ENCODE measurements at places on chromosomes 6 and 20.

DNA sequence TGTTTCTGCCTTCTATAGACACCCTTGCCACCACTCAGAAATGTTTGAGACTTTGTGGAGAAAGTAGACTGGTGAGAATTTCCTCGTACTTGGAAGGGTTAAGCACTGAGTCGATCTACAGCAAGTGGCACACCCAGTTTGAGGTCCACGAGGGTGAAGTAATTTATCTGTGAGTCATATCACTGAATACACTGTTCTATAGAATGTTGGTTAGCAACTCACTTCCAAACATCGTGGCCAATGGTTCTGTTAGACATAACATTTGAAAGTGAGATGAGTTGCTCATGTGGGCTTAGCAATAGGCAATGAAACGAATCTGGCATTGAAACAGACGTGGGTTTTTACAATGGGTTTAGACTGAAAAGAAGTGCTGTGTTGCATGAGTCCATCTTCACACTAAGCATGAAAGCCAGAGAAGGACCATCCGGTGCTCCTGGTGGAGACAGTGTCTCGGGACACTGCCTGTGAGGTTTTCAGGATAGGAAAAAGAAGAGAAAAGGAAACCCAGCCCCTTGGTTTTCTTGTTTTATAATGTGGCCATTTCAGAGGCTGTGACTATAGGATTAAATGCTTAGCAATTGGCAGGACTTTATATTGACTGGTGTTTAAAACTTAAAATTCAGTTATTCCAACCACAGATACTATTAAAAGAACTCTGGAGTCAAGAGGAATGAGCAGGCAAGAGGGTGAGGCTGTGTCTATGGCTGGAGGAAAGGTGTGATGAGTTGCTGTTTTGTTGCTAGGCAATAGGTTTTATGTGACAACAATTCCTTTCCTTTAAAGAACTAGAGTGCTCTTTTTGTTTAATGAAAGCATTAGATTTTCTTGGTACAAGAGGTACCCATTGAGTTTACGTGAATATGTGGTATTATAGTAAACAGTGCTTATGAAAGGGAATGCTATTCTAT lies 31.0 kb upstream of the EZR start:
- DNase-seq, result peak; percentile 65

DNA sequence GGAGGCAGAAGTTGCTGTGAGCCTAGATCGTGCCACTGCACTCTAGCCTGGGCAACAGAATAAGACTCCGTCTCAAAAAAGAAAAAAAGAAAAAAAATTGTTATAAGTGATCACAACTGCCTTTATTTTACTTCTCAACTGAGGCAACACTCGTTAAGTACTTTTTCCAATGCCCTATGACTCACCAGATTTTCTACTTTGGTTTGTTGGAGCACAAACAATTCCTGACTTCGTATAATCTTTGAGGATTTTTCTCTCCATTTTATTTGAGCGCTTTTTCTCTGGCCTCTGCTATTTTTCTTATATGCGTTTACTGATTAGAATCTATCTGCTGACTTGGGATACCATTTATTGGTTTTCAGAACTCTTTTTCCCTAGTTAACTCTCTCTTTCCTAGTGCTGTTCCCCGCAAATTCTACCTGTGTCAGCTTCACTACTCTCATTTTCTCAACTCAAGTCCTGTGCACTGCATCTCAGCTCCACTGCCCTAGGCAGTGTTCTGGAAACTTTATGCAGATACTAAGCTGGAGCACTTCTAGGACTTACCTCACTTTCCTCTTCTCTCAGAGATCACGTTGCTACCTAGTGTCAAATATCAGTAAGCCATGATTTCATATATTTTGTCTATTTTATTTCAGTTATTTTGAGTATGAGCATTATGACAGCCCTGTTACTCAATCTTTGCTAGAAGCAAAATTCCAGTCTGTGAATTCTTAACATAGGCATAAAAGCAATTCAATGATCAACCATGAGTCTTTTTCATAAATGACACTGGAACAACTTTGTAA lies 1120.1 kb upstream of the CITED2 start:
- DNase-seq, result no peak

- no peak for DNase-seq
Measured at GRCh38 chr6:73107016-73107415, 118.3 kb downstream of the KHDC1L start.

DNA sequence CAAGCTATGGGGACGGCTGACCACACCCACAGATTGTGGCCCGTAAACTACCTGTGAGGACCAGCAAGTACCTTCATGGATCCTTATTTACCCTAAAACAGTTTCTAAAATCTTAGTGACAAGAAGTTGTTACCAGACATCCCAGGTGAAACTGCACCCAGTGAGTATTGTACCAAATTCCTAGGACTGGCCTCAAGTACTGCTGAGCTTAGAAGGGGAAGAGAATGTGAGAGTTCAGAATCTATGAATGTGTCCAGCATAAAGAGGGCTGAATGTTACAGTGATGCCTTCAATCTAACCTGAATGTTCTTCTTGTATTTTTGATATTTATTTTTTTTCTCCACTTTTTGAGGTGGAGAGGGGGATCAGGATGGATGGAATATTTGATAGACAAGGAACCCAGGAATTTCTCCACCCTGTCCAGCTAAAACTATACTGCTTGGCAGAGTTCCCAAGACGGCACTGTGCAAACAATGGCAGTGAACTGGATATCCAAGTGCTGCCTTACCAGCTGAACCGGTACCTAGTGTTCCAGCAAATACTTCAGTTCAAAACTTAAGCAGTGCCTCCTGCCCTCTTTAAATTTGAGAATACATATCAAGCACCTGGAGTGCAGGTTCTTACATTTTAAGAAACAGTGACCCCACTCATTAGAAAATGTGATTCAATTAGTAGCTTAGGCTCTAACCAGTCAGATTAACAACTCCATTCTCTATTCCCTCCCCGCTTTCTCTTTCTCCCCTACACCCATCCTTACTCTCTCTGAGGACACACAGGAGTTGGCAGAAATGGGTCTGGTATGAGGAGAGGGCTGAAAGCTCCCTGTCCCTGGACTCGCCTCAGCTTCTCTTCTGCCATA lies 427.3 kb upstream of the FLRT3 start:
- no peak for DNase-seq

DNA sequence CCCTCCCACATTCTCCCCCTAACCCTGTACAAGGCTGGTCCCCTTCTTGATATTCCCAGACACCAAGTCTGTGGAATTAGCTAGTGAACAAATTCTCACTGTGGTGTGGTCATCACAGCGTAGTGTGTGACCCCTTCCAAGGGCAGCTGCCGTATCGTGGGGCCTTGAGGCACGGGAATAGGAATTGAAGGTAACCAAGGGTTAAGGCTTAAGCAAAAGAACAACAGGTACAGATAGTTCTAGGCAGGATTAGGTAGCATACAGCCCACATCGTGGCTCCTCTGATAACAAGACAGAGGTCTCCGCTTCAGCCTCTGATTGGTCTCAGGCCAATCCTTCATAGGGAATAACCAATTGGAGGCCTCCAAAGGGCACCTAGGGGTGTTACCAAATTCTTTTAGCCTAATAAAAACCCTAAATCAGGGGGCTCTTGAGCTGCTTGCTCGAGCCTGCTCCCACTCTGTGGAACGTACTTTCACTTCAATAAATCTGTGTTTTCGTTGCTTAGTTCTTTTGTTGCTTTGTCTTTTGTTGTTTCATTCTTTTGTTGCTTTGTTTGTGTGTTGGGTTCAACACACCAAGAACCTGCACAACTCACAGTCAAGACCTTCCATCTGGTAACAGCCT lies 64.7 kb downstream of the GPR6 start:
- no peak for DNase-seq

GRCh38 chr20:11204926-11205768 lies 531.3 kb upstream of the JAG1 start:
- peak; percentile 22 for DNase-seq

- DNase-seq, result no peak
Measured at GRCh38 chr20:38835792-38836191, 30.3 kb downstream of the PPP1R16B start.

- no peak for DNase-seq
Measured at GRCh38 chr6:156731396-156731795, 45.8 kb upstream of the ARID1B start.

DNA sequence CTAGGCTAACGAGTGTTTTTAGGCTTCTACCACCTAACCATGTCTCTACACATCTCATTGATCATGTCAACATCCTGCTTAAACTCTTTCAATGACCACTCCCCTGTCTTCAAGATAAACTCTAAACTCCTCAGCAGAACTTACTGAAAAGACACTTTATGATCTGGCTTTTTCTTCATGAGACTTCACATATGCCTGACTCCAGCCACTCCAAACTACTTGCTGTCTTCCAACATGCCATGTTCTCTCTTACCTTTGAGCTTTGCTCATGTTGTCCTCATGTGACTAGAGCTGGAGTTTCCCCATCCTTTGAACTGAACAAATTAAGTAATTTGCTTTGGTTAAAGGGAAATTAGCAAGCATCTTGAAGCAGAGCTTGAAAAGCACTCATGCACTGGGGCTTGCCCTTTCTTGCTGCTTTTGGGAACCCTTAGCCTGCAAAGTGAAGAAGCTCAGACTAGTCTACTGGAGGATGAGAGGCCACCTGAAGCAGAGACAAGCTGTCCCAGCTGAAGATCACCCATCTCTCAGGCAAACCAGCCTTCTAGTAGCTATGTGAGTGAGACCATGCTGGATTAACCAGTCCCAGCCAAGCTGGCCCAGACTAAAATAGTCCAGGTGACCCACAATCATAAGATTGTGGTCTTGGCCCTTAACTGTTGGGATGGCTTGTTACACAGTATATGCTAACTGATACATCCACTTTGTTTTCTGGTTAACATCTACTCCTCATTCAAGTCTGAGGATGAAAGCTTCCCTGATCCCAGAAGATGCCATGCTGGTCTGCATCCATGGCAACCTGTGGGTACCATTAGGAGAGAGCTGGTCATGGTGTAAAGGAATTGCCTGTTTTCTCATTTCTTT lies 235.8 kb downstream of the GMPR start:
- no peak for DNase-seq

Data from activated naive CD4-positive, alpha-beta T cell treated with anti-CD3 and anti-CD28 coated beads, Interleukin-2, amount 10 ng/mL, durations not matched to agents 7 days and 5 days (primary cell).